COR-L47 (cell line): ENCODE measurements at places on chromosomes 12 and 14.

DNA sequence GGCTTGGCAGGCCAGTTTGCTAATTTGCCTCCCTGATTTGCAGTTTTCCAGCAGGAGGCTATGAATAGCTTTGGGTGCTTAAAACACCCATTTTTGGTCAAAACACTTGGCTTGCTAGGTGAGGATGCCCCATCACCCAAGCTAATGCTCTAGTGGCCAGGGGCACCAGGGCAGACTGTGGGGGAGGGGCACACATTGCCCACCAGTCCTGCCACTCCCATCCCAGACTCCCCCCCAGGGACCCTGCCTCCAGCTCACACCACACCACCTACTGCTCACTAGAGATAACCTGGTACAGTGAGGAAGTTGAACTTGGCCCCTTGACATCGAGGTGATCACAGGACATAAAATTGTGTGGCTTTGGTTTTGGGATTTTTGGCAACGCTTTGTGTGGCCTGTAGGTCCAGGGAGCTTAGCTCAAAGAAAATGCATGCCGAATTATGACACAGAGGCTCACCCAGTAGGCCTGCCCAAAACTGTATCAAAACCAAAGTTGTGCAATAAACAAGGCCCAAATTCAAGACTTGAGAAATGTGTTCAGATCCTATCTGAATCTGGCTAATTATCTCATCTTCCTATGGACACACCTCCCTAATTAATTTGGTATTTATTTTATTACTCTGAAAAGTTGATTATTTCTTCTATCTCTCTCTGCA lies 4.3 kb downstream of the NUAK1 start:
- DNase-seq = no peak

- DNase-seq = no peak
These were observed 39.9 kb upstream of the BICDL1 start for GRCh38 chr12:119949145-119949544.

DNA sequence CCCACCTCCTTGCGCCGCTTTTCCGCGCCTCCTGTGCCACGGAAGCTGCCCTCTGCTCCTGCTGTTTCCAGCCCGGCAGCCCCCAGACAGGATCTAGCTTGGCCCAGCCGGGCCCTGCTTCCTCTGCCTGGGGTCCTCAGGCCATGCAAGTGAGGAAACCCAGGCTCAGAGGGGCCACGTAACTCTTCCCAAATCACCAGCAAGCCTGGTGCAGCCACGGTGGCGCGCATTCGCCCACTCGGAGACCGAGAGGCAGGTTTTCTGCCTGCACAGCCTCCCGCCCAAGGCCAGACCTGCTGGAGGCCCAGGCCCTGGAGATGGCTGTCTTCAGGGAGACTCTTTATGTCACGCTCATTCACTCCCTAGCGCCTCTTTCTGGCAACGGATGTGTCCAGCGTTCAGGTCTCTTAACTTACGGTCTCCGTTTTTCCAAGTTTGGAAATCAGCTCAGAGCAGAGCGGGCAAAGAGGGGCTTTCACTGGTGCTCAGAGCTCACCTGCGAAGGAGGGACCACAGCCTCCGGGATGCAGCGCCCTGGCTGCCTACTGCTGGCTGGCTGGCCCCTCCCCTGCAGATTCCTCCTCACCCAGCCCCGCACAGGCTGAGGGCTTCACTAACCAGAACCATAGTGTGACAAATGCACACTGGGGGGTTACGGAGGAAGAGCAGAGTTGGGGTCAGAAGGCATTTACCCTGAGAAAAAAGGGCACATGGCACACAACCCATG lies 20.6 kb upstream of the CEP170B start:
- DNase-seq = no peak

DNA sequence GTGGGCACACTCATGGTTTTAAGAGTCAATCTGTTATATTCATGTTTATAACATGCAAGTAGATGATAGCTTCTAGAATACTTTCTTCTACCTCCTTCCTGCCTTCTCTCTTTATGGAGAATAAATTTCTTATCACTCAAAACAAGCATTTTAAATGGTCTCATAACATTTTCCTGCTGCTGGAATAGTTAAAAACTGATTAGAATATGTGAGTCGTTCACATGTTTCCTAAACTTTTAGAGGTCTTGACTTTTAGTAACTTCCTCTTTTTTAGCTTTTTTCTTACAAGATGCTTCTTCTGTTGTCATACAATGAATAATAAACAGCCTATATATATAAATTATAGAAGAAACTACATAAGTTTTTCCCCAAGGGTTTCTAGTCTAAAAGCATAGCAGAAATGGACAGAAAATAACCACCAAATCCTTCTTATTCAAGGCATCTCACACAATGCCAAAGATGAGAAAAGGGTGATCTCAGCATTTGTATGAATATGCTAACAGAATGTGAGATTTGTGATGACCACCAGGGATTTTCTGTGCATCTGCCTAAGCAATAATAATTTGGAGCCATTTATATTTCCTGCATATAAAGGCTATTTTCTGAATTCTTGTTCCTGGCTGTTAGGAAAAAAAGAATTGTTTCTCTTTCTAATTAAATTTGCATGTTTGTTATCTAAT lies 127.8 kb downstream of the DAAM1 start:
- no peak for DNase-seq

- DNase-seq = no peak
These were observed 18.5 kb upstream of the PMCH start for GRCh38 chr12:102215992-102216691.

GRCh38 chr14:104076743-104077142 lies 8.8 kb upstream of the ASPG start:
- no peak for DNase-seq

DNA sequence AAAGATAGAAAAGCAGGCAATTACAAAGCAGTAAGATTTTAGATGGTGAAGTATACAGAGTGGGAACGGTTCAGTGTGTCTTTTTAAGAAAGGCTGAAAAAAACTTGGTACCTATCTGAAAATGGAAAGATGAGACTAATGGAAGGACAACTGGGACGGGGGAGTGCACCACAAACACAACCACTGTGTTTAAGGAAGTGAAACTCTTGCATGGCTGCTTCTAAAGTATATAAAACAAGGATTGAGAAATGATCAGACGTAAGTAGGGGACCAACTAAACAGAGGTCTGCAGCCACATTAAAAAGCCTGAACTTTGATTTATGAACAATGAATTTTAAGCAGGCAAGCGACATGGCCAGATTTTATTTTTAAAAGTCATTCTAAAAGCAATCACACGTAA lies 328.6 kb downstream of the MDGA2 start:
- no peak for DNase-seq

GRCh38 chr12:114944736-114945135 lies 260.8 kb upstream of the TBX3 start:
- no peak for DNase-seq

DNA sequence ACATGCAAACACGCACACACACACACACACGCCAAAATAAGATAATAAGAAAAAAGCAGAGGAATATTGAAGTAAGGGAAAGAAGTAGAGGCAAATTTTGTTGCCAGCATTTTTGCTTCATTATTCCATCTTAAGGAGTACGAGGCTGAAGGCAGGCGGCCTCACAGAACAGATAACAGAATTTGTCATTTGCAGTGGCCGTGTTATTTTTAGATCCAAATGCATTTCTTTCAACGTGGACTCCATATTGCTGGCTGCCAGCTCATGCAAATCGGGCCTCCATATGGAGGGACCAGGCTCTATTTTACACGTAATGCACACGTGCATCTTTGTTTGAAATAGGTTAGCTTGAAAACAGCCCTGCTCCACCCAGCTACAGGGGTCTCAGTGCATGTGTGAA lies 172.9 kb downstream of the RBM19 start:
- no peak for DNase-seq

DNA sequence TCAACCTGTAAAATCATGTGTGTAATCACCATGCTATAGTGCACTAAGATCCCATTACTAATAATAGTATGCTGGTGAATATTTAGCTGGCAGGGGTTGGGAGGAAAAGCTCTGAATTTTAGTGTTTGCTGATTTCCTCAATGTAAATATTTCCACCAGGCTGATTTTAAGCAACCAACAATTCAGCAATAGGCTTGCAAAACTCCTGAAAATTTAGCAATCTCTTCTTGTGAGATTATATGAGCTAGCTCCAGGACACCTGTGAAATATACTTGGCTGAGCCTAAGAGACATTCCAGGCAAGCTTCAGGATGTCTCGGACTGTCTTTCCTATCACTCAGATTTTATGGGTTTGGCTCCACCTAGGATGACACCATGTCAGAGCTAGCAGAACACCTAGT lies 106.9 kb upstream of the ANO4 start:
- DNase-seq = no peak

DNA sequence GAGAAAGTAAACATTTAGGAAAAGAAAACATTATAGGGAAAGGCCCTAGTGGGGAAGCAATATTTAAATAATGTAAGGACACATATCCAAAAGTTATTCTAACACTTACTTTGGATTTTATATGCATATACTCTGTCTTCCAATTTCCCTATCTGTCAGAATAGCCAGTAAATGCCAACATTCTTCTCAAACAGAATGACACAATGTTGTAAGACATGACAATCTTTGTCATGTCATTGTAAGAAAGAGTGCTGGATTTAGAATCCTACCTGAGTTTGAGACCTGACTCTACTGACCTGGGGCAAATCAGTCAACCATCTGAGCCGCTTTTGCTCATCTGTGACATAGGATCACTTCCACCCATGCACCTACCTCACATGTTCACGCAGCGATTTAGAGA lies 198.3 kb downstream of the PHLDA1 start:
- no peak for DNase-seq

DNA sequence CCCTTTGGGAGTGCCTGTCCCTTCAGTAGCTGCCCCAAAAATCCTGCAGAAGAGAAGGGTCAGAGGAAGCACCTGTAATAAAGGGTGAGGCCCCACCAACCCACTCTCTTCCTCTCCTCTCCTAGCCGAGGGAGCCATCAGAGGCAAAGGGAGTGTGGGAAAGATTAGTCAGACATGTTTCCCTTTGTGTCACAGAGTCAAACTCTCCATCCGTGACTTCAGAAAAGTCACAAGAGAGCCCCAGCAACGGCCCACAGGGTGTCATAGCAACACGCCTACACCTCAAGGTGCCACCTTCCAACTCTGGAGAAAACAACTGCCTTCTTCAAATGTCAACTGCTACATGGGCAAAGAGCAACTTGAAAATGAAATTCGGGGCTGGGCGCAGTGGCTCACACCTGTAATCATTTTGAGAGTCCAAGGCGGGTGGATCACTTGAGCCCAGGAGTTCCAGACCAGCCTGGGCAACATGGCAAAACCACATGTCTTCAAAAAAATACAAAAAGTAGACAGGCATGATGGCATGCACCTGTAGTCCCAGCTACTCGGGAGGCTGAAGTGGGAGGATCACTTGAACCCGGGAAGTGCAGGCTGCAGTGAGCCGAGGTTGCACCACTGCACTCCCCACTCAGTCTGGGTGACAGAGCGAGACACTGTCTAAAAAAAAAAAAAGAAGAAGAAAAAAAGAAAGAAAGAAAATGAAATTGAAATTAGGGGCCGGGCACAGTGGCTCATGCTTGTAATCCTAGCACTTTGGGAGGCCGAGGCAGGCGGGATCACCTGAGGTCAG lies 17.7 kb upstream of the CD27 start:
- no peak for DNase-seq

- no peak for DNase-seq
These were observed 15.0 kb downstream of the PMCH start for GRCh38 chr12:102182635-102183034.

GRCh38 chr12:31724557-31724956 lies 4.3 kb downstream of the AMN1 start:
- no peak for DNase-seq

DNA sequence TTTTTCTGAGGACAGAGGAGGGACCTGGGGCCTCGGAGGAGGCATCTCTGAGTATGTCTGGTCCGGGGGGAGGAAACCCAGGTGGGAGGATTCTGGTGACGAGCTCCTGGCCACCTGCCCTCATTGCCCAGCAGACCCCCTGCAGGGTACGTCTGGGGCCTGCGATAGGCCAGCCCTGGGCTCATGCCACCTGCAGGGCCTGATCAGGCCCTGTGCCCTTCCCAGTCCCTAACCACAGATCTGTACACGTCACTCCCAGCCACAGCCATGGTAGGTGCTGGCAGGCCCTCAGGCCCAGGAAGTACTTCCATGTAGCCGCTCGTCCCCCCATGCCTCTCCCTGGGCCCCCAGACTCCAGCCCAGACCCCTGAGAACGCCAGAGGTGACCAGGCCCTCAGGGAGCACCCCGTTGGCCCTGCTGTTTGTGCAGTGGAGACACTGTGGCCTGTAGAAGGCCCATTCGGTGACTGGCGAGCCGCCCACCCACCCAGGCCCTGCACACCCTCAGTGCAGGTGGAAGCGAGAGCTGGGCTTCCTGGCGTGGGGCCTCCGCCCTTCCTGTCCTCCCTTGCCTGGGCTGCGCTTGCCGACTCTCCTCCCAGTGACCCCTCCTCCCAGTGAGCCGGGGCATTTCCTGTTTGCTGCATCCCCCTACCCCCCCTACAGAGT lies 5.7 kb downstream of the INF2 start:
- DNase-seq = peak; percentile 64

DNA sequence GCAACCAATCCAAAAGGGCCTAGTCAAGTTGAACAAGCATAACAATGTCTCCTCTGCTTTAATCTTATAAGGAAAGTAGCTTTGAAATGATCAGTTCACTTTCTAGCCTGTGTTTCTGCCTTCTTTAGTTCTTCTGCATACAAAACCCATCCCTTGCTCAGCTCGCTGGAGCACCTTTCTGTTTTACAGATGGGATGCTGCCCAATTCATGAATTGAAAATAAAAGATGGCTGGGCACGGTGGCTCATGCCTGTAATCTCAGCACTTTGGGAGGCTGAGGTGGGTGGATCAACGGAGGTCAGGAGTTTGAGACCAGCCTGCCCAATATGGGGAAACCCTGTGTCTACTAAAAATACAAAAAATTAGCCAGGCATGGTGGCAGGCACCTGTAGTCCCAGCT lies 4.5 kb upstream of the RFC5 start:
- DNase-seq = no peak

DNA sequence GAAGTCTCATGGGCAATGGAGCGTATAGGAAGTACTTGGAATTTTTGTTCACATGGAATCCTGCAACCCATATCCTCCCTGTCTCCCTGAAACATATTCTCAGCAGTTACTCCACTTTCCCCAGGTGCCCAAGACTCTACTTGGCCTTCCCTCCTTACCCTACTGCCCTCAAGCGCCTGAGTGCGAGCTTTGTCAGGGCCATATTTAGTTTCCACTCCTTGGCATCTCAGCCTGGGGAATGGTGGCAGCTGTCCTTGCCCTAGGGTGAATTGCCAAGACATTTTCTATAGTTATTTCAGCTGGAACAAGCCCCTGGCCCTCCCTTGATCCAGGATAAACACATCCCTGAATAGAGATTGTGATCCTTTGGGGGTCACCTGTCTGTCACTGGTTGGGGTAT lies 569.3 kb upstream of the LRFN5 start:
- no peak for DNase-seq

DNA sequence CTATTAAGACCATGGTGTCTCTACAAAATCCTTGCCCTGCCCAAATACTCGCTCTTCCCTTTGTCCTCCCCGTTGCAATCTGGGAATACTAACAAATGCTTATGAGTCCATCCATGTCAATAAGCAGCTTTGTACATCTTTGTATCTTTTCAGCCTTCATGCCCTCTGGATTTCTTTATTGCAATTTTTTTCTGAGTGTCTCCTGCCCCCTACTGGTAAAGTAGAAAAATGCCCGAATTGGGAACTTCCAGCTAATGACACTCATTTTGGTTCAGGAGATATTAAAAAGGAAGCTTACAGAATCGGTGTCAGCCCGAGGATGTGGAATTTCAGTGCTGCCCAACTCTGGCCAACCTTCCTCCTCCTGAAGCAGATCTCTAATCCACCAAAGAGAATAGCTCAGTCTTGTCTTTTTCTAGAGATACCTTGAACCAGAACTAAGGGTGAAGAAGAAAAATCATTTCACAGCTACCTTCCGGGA lies 46.0 kb downstream of the SH2B3 start:
- DNase-seq = peak; percentile 36
